Activated CD8-positive, alpha-beta T cell treated with anti-CD3 and anti-CD28 coated beads for 36 hours (primary cell): ENCODE measurements at places on chromosomes 5 and 9. TPM values are rescaled to one million over a fixed set of nuclear protein-coding genes. Genes with fewer than 3 reads are reported as not detected.

FCN2 gene
- not detected for total RNA-seq

PCDHA4 gene
- total RNA-seq, result not detected

SV2C gene
- 0.07 TPM for total RNA-seq

ACOT12 gene
- not detected for total RNA-seq

CDC25C gene
- total RNA-seq, result 14.6 TPM

OR1Q1 gene
- not detected for total RNA-seq

C9orf40 gene
- 18.6 TPM for total RNA-seq

PCDHGA12 gene
- total RNA-seq, result not detected

MCIDAS gene
- total RNA-seq, result not detected

KCTD16 gene
- total RNA-seq, result 0.29 TPM

KCNV2 gene
- total RNA-seq, result not detected

LHX3 gene
- total RNA-seq, result not detected

TMEM215 gene
- total RNA-seq, result not detected

PCDHB5 gene
- not detected for total RNA-seq

DNA sequence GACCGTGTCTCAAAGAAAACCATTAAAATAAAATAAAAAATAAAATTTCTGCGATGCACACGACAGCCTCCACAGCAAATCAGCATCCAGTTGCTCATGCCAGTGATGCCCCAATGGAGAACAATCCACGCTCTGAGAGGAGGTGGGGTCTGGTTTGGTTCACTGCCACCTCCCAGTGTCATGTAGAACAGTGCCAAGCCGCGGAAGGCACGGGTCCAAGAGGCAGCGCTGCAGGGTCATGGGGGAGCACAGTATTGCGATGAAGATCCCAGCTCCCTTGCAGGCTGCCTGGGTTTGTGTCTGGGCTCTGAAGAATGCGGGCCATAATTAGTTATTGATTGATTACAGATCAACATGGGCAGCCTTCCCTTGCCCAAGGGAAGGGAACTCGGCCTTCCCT, 6.1 kb upstream of the CACFD1 start:
- H3K4me1 ChIP-seq, result no peaks in the 10 kb centered on the region
- H3K36me3 ChIP-seq, result no peaks in the 10 kb centered on the region
- no peak overlapping the region for H3K4me3 ChIP-seq
- no peaks in the 10 kb centered on the region for H3K27me3 ChIP-seq
- H3K27ac ChIP-seq, result no peak overlapping the region

- no peak for DNase-seq
- no peaks in the 10 kb centered on the region for H3K27me3 ChIP-seq
- peaks cover 1% of the 10 kb centered on the region for H3K36me3 ChIP-seq
- peaks cover 4% of the 10 kb centered on the region for H3K4me1 ChIP-seq
These were observed 117.4 kb downstream of the KLHL3 start for GRCh38 chr5:137618476-137618875.

DNA sequence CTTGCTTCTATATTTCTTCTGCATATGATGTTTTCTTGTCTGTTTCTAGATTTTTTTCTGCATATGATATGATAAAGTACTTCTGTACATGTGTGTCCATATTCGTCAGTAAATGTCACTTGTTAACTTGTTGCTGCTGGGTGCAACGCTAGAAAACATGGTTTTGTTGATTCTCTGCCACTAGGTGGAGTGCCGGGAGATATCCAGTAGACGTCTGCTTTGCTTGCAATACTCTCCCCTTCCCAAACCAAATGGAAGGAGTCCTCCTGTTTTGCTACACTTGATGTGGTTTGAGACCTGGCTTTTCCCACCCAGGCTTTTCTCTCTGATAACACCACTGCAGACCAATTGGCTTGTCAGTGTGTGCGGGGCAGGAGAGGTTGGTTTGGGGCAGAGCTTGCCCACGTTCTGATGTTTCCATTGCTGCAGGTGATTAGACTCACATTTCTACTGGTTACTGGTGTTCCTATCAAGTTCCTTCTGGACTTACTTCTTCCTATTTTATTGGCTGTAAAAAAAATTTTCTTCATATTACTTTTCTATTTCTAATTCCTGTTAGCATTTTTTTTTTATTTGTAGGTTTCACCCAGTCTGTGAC, 900.0 kb upstream of the CDH10 start:
- H3K4me3 ChIP-seq, result no peak overlapping the region
- no peaks in the 10 kb centered on the region for H3K4me1 ChIP-seq
- H3K36me3 ChIP-seq, result no peaks in the 10 kb centered on the region
- H3K27ac ChIP-seq, result no peak overlapping the region
- H3K27me3 ChIP-seq, result no peaks in the 10 kb centered on the region

- no peak overlapping the region for H3K4me3 ChIP-seq
- no peaks in the 10 kb centered on the region for H3K36me3 ChIP-seq
- H3K27me3 ChIP-seq, result no peaks in the 10 kb centered on the region
- H3K4me1 ChIP-seq, result no peaks in the 10 kb centered on the region
These were observed 158.0 kb downstream of the SEMA5A start for GRCh38 chr5:9387879-9388278.

- no peak overlapping the region for H3K27ac ChIP-seq
- no peaks in the 10 kb centered on the region for H3K36me3 ChIP-seq
- H3K4me1 ChIP-seq, result peaks cover 27% of the 10 kb centered on the region
- H3K4me3 ChIP-seq, result no peak overlapping the region
These were observed 194.9 kb downstream of the MAN2A1 start for GRCh38 chr5:109884676-109885075.

- peaks cover 82% of the 10 kb centered on the region for H3K4me1 ChIP-seq
- peaks cover 21% of the 10 kb centered on the region for H3K36me3 ChIP-seq
- peak overlapping the region; percentile 61 for H3K27ac ChIP-seq
- no peak overlapping the region for H3K4me3 ChIP-seq
- no peak for DNase-seq
These were observed 23.5 kb downstream of the KLF9 start for GRCh38 chr9:70390933-70391341.

DNA sequence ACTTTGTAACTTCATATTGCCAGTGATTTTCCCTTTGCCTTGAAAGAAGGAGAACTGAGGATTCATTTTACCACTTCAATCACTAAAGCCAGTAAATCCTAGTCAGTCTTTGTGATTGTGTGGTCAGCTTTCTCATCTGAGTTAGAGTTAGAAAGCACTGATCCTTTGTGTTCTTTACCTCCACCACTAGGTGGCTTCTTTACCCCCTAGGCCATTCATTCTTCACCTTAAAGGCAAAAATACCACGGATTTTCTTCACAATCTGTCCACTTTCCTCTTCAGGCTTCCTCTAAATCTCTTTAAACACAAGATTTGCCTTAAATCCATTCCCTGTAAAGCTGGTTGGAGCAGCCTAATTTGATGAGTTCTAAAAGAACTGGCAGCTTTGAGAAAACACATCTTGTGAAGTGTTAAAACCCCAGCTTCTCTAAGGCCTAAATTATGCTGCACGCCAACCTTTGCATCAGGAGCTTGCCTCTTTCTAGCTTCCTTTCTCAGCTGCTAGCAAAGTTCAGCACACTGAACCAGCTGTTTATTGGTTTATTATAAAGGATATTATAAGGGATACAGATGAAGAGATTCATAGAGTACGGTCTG, 20.4 kb downstream of the BDP1 start:
- peaks cover 32% of the 10 kb centered on the region for H3K36me3 ChIP-seq
- H3K4me3 ChIP-seq, result no peak overlapping the region
- no peak for DNase-seq
- H3K27ac ChIP-seq, result no peak overlapping the region

- H3K36me3 ChIP-seq, result no peaks in the 10 kb centered on the region
- no peak overlapping the region for H3K27ac ChIP-seq
- H3K4me1 ChIP-seq, result no peaks in the 10 kb centered on the region
- H3K27me3 ChIP-seq, result no peaks in the 10 kb centered on the region
- no peak for DNase-seq
These were observed 77.0 kb upstream of the COL5A1 start for GRCh38 chr9:134564431-134565170.

- no peak for DNase-seq
- H3K36me3 ChIP-seq, result no peaks in the 10 kb centered on the region
- no peak overlapping the region for H3K27ac ChIP-seq
- no peaks in the 10 kb centered on the region for H3K27me3 ChIP-seq
- H3K4me3 ChIP-seq, result no peak overlapping the region
These were observed 31.4 kb upstream of the LPCAT1 start for GRCh38 chr5:1555011-1555807.

- H3K27ac ChIP-seq, result no peak overlapping the region
- DNase-seq, result no peak
- no peak overlapping the region for H3K4me3 ChIP-seq
- H3K4me1 ChIP-seq, result no peaks in the 10 kb centered on the region
- no peaks in the 10 kb centered on the region for H3K36me3 ChIP-seq
These were observed 253.5 kb upstream of the HAPLN1 start for GRCh38 chr5:83973925-83974815.

GRCh38 chr5:3300726-3301125, 294.9 kb upstream of the IRX1 start:
- H3K27me3 ChIP-seq, result no peaks in the 10 kb centered on the region
- no peaks in the 10 kb centered on the region for H3K36me3 ChIP-seq
- H3K4me3 ChIP-seq, result no peak overlapping the region
- H3K4me1 ChIP-seq, result no peaks in the 10 kb centered on the region
- DNase-seq, result no peak
- H3K27ac ChIP-seq, result no peak overlapping the region

GRCh38 chr9:136568288-136569081, 22.6 kb upstream of the NOTCH1 start:
- H3K27ac ChIP-seq, result no peak overlapping the region
- H3K27me3 ChIP-seq, result no peaks in the 10 kb centered on the region
- H3K4me1 ChIP-seq, result no peaks in the 10 kb centered on the region

DNA sequence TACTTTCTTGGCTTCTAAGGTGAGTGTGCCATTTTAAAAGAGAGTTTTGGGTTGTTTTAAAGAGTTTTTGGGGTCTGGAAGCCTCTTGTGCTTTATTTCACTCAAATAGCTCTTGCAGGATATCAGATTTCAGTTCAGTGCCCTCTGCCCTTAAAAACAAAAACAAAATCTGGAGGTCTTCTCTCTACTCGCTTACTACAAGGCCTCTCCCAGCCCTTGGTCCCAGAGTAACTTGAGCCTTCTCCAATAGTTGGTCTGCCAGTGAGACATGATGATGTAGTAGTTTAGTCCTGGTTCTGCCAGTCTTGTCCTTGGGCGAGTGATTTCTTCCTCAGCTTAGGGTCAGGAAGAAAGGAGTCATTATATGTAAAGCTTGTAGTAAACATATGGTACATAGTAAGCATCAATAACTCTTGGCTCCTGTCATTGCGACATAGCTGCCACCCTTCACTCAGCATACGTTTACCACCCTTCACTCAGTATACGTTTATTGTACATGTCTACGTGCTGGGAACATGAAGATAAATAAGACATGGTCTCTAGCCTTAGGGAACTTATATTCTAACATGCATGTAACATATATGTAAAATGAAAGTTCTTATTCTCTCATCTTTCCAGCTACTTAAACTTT, 147.6 kb downstream of the MAN2A1 start:
- H3K36me3 ChIP-seq, result peaks cover 67% of the 10 kb centered on the region
- no peak for DNase-seq
- H3K4me1 ChIP-seq, result peaks cover 8% of the 10 kb centered on the region
- no peak overlapping the region for H3K27ac ChIP-seq
- no peak overlapping the region for H3K4me3 ChIP-seq
- no peaks in the 10 kb centered on the region for H3K27me3 ChIP-seq

DNA sequence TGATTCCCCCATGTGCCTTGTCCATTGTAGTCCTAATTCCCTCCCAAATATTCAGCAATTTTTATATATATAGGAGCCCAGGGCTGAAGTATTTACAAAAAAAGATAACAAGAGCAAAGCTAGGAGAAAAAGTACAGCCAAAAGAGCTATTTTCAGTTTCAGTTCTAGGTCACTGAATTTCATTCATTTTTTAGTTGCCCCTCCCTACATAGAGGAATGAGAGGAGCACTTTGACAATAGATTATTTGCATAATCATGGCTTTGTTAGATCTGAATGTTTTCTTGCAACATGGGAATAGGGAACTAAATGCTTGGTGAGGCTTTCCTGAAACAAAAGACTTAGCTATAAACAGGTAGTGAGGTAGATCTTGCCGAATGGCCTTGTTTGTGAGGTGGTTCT, 15.3 kb upstream of the F2RL2 start:
- DNase-seq, result no peak
- no peak overlapping the region for H3K4me3 ChIP-seq
- H3K36me3 ChIP-seq, result peaks cover 25% of the 10 kb centered on the region
- H3K27ac ChIP-seq, result peak overlapping the region; percentile 51
- no peaks in the 10 kb centered on the region for H3K27me3 ChIP-seq
- peaks cover 6% of the 10 kb centered on the region for H3K4me1 ChIP-seq

GRCh38 chr9:1718836-1719235, 296.3 kb upstream of the SMARCA2 start:
- no peak overlapping the region for H3K4me3 ChIP-seq
- no peaks in the 10 kb centered on the region for H3K4me1 ChIP-seq
- H3K27ac ChIP-seq, result no peak overlapping the region
- no peaks in the 10 kb centered on the region for H3K36me3 ChIP-seq
- no peaks in the 10 kb centered on the region for H3K27me3 ChIP-seq

GRCh38 chr5:171676286-171676944, 109.2 kb upstream of the SMIM23 start:
- H3K4me3 ChIP-seq, result no peak overlapping the region
- peaks cover 6% of the 10 kb centered on the region for H3K4me1 ChIP-seq

DNA sequence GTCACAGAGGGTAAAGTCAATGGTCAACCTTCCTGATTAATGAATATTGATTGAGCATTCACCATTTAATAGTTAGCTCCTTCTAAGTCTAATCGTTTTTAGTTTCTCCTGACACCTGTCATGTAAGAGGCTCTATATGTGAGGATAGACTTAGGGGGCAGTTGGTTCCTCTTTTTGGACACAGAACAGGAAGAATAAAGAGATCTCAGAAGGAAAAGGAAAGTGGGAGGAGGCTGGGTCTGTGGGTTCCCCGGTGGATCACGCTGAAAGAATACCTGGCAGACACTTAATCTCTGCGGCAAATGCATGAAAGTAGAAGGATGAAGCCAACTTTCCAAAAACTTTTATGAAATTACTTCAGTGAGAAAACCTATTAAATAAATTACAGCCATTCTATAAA, 98.4 kb downstream of the PDE4D start:
- H3K36me3 ChIP-seq, result no peaks in the 10 kb centered on the region
- H3K4me1 ChIP-seq, result peaks cover 6% of the 10 kb centered on the region
- H3K27ac ChIP-seq, result no peak overlapping the region
- H3K27me3 ChIP-seq, result peaks cover 14% of the 10 kb centered on the region

DNA sequence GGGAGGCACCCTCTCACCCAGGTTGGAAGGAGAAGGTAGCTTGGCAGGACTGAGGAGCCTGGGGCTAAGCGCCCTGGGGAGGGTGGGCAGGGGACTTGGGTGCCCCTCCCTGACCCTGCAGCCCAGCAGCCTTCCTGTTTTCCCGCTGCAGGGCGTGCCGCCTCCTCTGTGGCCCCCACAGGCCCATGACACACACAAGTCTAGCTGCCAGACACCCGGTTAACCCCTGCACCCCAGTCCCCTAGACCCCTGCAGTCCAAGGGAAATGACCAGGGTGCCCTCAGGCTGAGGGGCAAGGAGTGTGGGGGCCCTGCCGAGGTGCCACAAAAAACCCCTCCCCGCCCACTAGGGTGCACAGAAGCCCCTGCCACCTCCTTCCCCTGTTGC, 33.0 kb downstream of the GOLGA2 start:
- no peaks in the 10 kb centered on the region for H3K36me3 ChIP-seq
- H3K4me3 ChIP-seq, result no peak overlapping the region
